ENCODE measurements at places on chromosomes 16 and 17. TPM values are rescaled to one million over a fixed set of nuclear protein-coding genes. Genes with fewer than 3 reads are reported as not detected.

NAA38 gene
- 86.0 TPM for total RNA-seq

MYADML2 gene
- total RNA-seq: not detected

ACE gene
- total RNA-seq: 0.33 TPM

RHBDF1 gene
- total RNA-seq: 0.33 TPM

GJD3 gene
- total RNA-seq: not detected

DPEP3 gene
- not detected for total RNA-seq

HOXB13 gene
- not detected for total RNA-seq

TBC1D3K gene
- total RNA-seq: not detected

SLC25A39 gene
- 133 TPM for total RNA-seq

GRCh38 chr17:42378959-42379594, 9.2 kb downstream of the STAT3 start:
- H3K36me3 ChIP-seq: peaks cover 15% of the 10 kb centered on the region
- peaks cover 53% of the 10 kb centered on the region for H3K4me1 ChIP-seq
- H3K27me3 ChIP-seq: no peaks in the 10 kb centered on the region
- no peak for DNase-seq
- H3K27ac ChIP-seq: peak overlapping the region; percentile 82

DNA sequence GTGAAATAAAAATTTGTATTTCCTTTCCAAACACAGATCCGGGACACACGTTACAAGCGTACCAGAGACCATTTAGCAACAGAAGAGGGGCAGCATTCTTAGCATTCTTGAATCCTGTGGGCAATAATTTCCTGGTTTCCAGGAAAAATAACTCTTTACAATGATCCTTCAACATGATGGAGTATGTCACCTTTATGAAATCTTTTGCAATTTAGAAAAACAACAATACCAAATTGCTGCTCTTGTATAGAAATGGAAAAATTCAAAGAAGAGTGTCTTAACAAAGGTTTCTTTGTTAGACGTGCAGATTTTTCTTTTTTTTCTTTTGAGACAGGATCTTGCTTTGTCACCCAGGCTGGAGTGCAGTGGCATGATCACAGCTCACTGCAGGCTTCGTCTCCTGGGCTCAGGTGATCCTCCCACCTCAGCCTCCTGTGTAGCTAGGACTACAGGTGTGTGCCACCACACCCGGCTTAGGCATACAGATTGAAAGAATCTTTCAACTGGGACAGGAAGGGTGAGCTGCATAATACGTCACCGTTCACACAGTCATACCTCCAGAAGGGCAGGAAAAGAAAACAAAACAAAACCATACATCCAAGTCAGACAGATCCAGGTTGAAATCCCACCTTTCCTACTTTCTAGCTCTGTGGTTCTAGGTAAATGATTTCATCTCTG, 10.8 kb upstream of the GCSH start:
- peaks cover 4% of the 10 kb centered on the region for H3K27me3 ChIP-seq
- no peak overlapping the region for H3K4me3 ChIP-seq
- peaks cover 4% of the 10 kb centered on the region for H3K4me1 ChIP-seq
- no peak overlapping the region for H3K27ac ChIP-seq
- no peaks in the 10 kb centered on the region for H3K36me3 ChIP-seq

DNA sequence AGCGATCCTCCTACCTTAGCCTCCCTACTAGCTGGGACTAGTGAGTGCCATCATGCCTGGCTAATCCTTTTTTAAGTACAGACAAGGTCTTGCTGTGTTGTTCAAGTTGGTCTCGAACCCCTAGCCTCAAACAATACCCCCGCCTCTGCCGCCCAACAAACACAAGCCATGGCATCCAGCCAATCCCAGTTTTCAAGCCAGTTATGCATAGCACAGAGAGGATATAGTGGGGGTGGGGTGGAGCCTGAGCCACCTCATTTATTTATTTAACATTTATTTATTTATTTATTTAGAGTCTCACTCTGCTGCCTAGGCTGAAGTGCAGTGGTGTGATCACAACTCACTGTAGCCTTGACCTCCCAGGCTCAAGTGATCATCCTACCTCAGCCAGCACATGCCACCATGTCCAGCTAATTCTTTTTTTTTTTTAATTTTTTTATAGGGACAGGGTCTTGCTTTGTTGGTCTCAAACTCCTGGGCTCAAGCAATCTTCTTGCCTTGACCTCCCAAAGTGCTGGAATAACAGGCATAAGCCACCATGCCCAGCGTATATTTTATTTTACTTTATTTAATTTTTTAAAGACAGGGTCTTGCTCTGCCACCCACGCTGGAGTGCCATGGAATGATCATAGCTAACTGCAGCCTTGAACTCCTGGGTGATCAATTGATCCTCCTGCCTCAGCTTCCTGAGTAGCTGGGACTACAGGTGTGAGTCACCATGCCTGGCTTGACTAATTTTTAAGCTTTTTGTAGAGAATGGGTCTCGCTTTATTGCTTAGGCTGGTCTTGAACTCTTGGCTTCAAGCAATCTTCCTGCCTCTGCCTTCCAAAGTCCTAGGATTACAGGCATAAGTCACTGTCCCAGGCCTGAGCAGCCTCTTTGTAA, 26.2 kb upstream of the KLHL11 start:
- no peaks in the 10 kb centered on the region for H3K4me1 ChIP-seq
- no peak for DNase-seq
- H3K27ac ChIP-seq: no peak overlapping the region
- H3K4me3 ChIP-seq: no peak overlapping the region
- H3K27me3 ChIP-seq: no peaks in the 10 kb centered on the region
- H3K36me3 ChIP-seq: peaks cover 38% of the 10 kb centered on the region

- no peak overlapping the region for H3K27ac ChIP-seq
- no peaks in the 10 kb centered on the region for H3K36me3 ChIP-seq
- H3K4me1 ChIP-seq: peaks cover 17% of the 10 kb centered on the region
- no peaks in the 10 kb centered on the region for H3K27me3 ChIP-seq
- H3K4me3 ChIP-seq: no peak overlapping the region
- DNase-seq: no peak
Observed at GRCh38 chr17:9292561-9292941, 271.2 kb downstream of the NTN1 start.

DNA sequence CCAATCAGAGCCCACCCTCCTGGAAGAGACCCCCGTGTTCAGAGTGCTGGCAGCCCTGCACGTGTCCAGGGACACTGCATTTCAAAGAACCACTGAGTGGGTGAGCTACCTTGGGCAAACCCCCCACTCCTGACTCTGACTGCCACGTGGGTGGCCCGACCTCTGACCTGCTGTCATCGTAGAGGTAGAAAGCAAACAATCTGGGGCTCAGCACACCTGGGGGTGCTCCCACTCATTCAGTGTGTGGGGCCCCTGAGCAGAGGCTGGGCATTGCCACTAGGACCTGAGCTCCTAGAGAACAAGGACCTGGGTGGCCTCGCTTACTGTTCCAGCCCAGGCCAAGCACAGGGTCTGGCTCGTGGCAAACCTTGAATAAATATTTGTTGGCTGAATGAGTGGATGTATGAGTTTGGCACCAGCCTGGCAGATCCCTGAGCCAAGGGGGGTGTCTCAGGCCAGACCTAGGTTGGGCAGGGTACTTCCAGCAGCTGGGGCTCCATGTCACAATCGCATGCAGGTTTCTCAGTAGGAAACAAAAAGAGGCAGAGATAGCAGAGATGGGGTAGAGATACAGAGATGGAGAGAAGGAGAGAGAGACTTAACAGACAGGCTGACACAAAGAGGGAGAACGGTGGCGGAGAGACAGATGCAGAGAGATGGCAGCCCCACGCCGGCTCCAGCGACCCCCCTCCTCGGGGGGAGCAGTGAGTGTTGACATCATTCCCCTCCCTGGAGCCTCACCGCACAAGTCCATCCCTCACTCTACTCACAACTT, 5.4 kb upstream of the DRC7 start:
- H3K4me3 ChIP-seq: peak overlapping the region; percentile 33
- no peak for DNase-seq
- peaks cover 2% of the 10 kb centered on the region for H3K27me3 ChIP-seq
- peaks cover 33% of the 10 kb centered on the region for H3K4me1 ChIP-seq
- no peaks in the 10 kb centered on the region for H3K36me3 ChIP-seq

DNA sequence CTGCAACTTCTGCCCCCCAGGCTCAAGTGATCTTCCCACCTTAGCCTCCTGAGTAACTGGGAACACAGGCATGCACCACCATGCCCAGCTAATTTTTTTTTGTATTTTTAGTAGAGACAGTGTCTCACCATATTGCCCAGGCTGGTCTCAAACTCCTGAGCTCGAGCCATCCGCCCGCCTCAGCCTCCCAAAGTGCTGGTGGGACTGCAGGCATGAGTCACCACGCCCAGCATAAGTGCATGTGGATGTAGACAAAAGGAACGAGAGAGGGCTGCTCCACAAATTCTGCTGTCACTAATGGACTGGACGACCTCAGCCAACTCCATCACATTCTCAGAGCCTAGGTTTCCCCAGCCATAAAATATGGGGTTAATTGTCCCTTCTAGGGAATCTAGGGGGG, 7.7 kb upstream of the SP2 start:
- DNase-seq: no peak
- no peaks in the 10 kb centered on the region for H3K27me3 ChIP-seq
- no peaks in the 10 kb centered on the region for H3K36me3 ChIP-seq

GRCh38 chr16:85227946-85228862, 115.9 kb upstream of the CIBAR2 start:
- H3K27me3 ChIP-seq: no peaks in the 10 kb centered on the region
- no peak for DNase-seq
- no peaks in the 10 kb centered on the region for H3K36me3 ChIP-seq
- H3K4me3 ChIP-seq: no peak overlapping the region
- no peak overlapping the region for H3K27ac ChIP-seq

DNA sequence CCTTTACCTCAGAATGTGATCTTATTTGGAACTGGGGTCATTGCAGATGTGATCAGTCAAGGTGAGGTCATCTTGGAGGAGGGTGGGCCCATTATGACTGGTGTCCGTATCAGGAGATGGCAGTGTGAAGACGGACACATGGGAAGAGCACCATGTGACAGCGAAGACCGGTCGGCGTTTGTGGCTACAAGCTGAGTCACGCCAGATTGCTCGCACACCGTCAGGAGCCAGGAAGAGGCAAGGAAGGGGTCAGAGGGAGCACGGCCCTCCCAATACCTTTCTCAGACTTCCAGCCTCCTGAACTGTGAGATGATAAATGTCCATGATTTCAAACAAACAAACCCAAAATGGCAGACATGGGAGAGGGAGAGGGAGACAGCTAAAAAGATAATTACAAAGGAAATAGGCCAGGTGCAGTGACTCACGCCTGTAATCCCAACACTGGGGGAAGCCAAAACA, 13.2 kb downstream of the STARD3 start:
- H3K4me1 ChIP-seq: peaks cover 13% of the 10 kb centered on the region
- H3K4me3 ChIP-seq: no peak overlapping the region
- no peak for DNase-seq
- H3K27me3 ChIP-seq: no peaks in the 10 kb centered on the region
- H3K36me3 ChIP-seq: peaks cover 4% of the 10 kb centered on the region
- H3K27ac ChIP-seq: no peak overlapping the region

DNA sequence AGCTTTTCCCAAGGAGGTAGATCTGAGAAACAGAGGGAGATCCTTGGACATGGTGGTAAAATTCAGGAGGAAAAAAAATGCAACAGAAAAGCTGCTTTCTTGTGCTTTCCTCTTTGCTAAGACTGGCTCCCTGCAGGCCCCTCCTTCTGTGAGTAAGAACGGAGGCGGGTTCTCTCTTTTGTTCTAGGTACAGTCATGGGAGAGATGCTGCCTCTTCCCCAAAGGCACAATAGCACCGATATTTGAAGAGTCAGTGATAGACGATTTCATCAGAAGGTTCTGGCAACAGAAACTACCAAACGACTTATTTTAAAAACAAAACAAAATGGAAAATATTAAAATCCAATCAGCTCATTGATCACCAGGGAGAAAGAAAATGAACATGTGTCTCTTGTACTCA, 32.6 kb upstream of the KIFC3 start:
- H3K4me1 ChIP-seq: no peaks in the 10 kb centered on the region
- no peak for DNase-seq
- no peak overlapping the region for H3K27ac ChIP-seq
- H3K27me3 ChIP-seq: peaks cover 19% of the 10 kb centered on the region

GRCh38 chr16:81752225-81752875, 26.7 kb upstream of the PLCG2 start:
- no peak for DNase-seq
- no peaks in the 10 kb centered on the region for H3K36me3 ChIP-seq
- H3K27me3 ChIP-seq: no peaks in the 10 kb centered on the region
- H3K4me1 ChIP-seq: peaks cover 41% of the 10 kb centered on the region
- H3K4me3 ChIP-seq: no peak overlapping the region

- no peaks in the 10 kb centered on the region for H3K4me1 ChIP-seq
- no peak overlapping the region for H3K4me3 ChIP-seq
- no peaks in the 10 kb centered on the region for H3K36me3 ChIP-seq
- H3K27ac ChIP-seq: no peak overlapping the region
Observed at GRCh38 chr16:86805188-86805587, 226.8 kb downstream of the FOXL1 start.
